ENCODE measurements at places on chromosomes 5 and 9.

- no peak for DNase-seq
These were observed 8.8 kb upstream of the CCL27 start for GRCh38 chr9:34671307-34671706.

- no peak for DNase-seq
These were observed 4.9 kb upstream of the RARS1 start for GRCh38 chr5:168481330-168481788.

- DNase-seq = no peak
These were observed 522.5 kb downstream of the TLE4 start for GRCh38 chr9:80094176-80094771.

DNA sequence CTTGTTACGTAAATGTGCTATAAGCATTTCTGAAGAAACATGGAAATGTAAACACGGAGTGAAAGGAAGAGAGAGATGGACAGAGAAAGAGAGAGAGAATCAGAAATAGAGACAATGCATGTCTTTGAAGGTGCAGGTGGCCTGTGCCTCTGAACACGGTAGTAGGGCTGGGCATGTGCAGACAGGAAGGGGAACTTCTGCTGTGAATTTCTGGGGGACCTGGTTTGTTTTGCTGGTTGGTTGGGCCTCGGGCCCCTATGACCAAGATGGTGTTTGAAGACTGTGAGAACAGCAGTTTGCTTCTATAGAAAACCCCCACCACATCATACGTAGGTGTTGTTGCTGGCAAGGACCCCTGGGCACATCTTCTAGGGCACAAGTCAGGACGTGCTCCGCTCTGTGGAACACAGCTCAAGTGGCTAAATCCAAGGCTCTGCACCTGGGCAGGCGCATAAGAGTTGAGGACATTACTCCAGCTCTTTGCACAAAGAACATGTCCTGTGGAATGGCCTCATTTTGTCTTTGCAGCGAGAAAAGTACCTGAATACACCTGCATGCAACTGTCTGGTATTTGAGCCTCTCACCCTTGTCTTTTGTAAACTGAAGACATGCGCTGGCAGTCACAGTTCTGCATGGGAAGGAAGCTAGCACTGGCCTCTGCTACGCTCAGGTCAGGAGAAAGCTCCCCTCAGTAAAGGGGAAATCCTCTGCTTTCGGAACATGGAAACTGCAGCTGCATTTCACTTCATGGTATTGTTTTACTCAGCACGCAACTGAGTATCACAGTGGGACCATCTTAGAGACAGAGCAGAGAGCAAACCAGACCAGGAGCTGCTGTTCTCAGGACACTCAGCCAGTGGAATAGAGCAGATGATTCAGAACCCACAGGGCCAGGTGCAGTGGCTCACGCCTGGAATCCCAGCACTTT, 2.7 kb downstream of the OR2V2 start:
- no peak for DNase-seq

DNA sequence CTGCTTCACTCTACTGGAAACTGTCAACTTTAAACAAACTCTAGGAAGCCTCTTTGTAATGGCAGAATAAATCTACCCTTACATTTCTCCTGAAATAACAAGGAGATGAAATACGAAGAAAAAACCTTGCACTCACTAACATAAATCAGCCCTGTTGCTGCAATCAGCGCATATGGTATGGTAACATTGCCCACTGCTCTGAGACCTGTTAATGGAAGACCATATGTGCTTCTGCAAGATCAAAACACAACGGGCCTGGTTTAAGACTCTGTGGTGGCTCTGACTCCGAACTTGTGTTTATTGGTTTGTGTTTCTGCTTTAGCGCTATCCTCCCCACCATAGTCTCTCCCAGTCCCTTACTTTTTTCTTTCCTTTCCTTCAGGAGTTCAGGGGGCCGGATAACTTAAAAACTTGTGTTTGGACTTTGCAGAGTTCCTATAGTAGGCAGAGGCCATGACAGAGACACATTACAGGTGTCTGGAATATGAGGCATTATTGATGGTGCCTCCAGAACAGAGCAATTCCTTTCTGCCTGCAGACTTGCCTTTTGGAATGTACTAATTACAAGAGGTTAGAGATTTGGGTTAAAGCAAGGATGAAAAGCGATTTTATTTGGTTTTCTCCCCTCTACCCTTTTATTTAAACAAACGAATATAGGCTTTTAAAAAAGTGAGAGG, 110.8 kb downstream of the PSAT1 start:
- DNase-seq = no peak

- DNase-seq = no peak
These were observed 107.4 kb downstream of the JAKMIP2 start for GRCh38 chr5:147675168-147675567.

GRCh38 chr9:106878934-106879333, 16.0 kb downstream of the ZNF462 start:
- DNase-seq = no peak

DNA sequence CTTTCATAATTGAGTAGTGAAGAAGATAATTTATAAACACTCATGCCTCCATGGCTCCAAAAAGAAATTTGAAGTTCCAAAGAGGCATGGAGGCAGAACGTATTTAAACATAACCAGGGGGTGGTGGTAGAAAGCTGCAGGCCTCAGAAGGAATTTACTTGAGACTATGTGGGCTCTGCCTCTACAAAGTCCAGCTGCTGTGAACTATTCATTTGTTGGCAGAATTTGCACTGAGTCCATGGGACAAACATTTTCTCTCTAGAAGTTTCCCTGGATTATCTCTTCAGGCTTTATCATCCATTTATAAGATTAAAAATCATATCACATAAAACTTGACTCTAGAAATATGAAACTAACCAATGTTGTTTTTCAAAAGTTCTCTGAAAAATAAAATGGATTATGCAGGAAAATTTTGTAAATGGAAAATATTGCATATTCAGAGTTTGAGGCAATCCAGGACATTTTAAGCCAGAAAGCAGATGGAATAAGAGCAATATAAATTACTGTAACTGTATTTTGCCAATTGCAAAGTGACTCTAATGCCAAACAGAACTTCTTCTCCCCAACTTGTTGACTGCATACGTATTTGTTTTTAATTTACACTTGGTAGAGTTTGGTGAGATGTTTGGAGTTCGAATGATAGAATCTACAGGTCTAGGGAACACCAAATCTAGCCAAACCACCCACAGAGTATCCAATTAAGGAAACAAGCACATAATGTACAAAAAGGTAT, 258.2 kb downstream of the ENC1 start:
- DNase-seq = no peak

- DNase-seq = no peak
These were observed 929 bp upstream of the PLPP6 start for GRCh38 chr9:4661165-4661564.

DNA sequence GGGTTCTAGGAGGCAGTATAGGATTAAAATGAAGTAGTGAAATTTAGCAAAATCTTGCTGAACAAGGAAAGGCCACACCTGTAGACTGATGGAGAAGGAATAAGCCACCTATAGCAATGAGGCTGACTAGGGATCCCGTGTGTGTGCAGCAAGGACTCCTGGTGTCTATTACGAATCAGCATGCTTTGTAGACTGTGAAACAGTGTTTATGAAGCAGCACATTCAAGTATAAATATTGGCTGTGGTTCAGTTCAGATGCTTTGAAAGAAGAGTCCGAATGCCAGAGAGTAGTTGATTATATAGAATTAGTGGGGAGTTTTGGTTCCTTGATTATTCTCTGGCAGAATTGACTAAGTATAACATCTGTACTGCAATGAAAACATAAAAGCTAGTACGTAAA, 41.8 kb downstream of the CAST start:
- DNase-seq = no peak

- DNase-seq = no peak
These were observed 72.9 kb downstream of the ARSB start for GRCh38 chr5:78912085-78912771.

DNA sequence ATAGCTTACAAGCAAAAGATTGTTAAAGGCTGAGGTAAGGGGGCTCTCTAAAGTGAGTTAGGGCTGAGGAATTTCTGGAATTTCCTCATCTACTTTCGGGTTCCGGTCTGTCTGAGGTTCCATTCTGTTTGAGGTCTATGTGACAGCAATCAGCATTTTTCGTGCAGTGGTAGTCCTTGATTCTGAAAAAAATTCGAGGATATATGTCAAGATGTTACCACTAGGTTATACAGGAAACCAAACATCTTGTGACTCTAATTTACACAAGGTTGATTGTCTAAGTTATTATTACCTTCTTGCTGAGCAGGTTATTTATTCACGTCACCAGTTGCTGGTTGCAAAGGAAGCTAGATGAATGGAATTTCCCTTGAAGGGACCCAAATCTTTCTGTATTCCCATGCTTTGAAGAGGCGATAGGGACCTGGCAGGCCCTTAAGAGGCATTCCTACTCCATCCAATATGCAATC, 35.2 kb downstream of the RLN2 start:
- DNase-seq = no peak

- no peak for DNase-seq
These were observed 157.5 kb downstream of the TRIM32 start for GRCh38 chr9:116844621-116845020.

GRCh38 chr5:135025730-135026644, 8.0 kb downstream of the PITX1 start:
- DNase-seq = no peak

GRCh38 chr5:64775291-64775690, 6.6 kb downstream of the CWC27 start:
- no peak for DNase-seq

DNA sequence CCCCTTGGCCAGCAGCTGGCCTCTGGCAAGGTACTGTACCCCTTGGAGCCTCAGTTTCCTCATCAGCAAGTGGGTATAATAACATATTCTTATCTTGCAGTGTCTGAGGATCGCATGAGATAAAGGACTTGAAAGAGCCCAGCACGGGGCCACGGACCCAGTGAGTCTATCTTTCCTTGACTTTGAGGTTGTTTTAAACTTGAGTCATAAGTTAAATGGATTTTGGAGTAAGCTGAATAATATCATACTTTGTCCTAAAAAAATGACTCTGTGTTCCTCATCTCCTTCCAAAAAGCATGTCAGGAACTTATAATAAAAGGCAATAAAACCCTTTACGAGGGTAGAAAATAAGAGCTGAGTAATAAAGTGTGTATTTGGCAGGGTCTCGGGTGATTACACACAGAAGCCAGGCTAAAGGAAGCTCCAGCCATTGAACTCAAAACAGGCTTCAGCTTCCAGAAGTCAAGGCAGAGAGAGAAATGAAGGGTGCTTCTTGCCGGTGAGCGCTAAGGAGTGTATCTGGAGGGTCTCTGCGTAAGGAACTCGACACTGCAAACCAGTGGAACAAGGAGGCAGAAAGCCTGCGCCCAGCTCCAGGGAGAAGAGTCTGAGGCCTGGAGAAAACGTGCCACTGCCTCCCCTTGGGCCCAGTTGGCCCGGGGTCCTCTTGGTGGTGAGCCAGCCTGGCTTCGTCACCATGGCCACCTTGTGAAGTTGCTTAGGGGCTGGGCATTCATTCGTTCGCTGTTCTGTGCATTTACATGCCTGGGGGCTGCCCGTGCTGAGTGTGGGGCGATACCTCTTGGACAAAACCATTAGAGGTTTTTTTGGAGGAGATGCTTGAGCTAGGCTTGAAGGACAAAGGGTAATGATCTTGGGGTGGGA, 72.4 kb upstream of the PHYKPL start:
- no peak for DNase-seq

DNA sequence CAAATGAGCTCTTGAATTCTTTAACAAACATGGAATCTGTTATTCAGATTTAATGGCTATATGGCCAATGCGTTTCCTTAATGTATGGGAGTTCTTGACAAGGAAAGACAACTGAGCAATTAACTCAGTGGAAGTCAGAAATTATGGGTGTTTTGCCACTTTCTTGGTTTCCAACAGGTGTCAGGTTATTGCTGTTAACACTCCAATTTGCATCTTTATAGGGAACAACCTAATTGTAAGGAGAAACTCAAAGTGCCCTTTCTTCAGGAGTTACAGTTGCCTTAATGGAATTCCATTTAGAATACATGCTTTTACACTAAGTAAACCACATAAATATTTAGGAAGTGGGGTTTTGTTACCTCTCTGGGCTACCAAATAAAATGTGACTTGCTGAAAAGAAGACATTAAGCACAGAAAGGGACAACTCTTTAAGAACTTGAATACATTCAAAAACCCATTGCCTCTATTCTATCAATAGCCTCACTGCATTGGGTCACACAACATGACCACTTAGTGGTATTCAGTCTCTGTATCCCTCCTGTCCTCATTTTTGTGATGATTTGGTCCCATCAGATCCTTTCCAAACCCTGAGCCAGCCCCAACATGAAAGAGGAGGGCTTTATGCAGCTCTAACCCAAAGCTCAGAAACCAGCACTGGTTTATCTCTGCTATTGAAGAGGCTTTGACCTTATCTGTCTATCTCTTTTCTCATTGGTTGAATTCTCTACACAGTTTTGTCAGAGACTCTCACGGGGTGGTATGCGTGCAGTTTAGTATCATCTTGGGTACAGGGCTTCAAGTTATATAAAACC, 118.7 kb downstream of the EDIL3 start:
- no peak for DNase-seq

- no peak for DNase-seq
These were observed 21.4 kb downstream of the IL7R start for GRCh38 chr5:35878079-35878478.

GRCh38 chr9:90872835-90873294, 71.2 kb downstream of the SYK start:
- no peak for DNase-seq

- no peak for DNase-seq
These were observed 107.2 kb upstream of the SLIT3 start for GRCh38 chr5:169408171-169408570.

DNA sequence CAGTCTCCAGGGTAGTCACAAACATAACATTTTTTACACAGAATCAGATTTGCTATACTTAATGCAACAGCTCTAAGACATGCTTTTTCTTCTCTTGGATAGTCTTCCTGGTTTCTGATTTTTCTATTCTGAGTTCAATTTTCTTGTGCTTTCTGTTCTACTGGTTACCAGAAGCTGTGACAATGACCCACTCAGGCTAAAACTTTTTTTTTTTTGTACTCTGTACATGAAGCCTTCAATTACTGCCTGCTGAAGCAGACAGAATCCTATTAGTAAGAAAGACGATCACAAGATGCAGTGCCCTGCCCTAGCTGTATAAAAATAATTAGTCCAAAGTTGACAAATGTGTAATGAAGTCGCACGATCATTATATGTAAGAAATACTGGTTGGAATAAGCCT, 231.1 kb upstream of the TBCA start:
- no peak for DNase-seq

- DNase-seq = no peak
These were observed 30.1 kb downstream of the KIAA1958 start for GRCh38 chr9:112516769-112517168.

GRCh38 chr5:78634634-78635033, 13.9 kb downstream of the LHFPL2 start:
- DNase-seq = no peak

- DNase-seq = no peak
These were observed 62.5 kb downstream of the EXOSC2 start for GRCh38 chr9:130756037-130756436.

Measured in CD8-positive, alpha-beta memory T cell (primary cell).